ENCODE measurements at places on chromosomes 16 and 17.

DNA sequence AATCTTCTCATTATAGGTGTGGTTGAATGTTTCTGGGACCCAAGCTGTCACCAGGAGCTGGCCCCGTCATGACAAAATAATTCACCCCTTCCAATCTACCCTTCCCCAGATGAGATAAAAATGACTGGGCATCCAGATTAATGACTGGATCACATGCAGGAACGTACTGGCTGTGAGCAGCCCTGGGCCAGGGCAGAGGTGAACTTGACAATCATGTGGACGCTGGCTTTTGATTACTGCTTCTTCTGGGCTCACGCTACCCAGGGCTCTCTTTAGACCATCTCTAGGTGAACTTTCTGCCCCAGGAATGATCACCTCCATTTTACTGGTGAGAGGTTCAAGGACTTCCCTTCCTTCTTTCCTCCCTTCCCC, 18.3 kb downstream of the CBX4 start:
- no peak for DNase-seq

DNA sequence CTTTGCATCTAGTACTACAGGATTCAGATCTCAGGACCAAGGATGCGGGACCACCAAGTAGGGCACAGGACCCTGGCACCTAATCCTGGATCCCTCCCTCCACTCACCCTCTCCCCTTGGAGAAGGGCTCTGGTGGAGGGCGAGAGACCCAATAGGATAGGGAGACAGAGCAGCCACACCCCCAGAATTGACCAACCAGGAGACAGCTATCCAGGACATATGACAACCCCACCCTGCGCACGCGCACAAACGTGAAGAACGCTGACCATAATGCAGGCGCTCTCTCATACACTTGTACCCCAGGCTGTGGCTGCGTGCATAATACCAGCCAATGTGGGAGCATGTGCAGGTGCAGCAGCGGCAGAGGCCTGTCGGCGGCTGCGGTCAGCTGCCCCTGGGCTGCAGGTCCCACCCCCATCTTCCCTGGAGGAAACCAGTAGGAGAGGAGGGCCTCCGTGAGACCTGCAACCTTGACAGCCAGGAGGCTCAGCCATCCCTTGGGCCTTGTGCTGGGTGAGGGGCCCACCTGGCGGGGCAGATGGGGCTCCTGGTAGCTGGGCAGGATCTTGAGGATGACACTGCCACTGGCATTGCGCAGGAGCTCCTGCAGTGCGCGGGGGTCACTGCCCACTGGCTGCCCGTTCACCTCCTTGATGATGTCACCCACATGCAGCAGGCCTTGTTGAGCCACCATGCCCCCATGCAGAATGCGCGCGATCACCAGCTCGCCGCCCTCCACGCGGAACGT, 25.4 kb downstream of the MPP2 start:
- no peak for DNase-seq

DNA sequence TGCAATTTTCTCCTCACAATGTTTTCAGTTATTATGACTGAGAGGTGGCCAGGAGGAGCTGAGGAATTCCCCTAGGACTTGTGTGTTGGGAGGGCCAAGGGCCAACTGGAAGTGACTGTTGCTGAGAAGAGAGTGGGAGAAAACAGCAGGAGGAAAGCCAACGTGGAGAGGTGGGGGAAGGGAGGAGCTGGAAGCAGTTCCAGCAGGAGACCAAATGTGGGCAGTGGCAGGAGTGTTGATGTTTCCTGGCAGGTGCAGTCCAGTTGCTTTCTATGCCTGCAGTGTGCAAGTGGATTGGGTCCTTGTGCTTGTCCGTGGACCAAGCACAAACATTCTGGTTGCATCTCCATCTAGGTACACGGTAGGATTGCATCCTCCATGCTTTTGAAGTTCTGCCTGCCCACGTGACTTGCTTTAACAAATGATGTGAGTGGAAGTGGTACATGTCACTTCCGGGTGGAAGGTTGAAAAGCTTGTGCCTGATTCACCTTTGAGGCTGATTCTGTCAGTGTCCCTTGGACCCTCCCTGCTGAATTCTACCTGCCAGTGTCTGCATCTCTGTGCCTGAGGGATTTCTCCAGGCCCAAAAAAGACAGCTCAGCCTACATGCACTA, 54.7 kb upstream of the CRHR1 start:
- DNase-seq = no peak

DNA sequence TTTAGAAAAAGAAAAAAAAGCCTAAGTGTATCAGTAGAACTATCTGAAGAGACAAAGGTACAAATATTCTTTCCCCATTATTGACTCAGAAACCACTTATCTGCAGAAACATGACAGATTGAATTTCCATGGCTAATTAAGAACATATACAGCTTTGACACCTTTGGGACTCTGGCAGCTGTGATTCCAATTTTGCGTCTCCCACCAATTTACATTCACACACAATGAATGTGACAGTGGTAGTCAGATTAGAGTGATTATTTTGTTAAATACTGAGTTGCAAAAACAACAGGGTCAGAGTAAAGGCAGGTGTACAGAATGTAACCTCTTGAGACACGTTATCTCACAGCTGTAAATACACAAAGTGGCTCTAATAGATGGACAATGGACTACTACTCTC, 5.3 kb upstream of the PPM1D start:
- no peak for DNase-seq

- DNase-seq = peak; percentile 69
Measured at GRCh38 chr17:18248300-18248731, 10.2 kb downstream of the FLII start.

DNA sequence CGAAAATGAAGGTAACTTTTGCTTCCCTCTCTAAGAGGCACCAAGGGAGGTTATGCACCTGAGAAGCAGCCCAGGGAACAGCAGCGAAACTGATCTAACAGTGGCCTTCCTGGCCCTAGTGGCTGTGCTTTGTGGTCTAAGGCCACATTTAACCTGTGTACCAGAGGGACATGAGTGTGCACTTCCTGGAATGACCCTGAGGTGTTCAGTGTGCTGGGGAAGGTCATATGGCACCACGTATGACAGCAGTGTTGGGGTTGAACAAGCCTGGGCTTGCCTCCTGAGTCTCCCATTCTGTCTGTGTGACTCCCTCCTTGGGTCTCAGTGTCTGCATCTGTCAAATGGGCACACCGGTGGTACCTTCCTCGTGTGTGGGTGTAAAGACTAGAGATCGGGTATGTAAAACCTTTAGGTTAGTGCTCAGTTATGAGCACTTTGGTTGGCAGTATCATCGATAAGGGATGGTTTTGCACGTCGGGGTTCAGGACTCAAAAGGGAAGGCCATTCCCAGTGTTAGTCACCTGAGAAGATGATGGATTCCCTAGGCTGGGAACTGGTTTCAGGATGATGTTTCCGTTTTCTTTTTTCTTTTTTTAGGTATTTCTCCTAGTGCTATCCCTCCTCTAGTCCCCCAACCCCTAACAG, 31.9 kb downstream of the PLCG2 start:
- DNase-seq = no peak

All from CD4-positive, alpha-beta T cell treated with Interleukin-2 at 100 ng/mL for 4 hours (primary cell).